ENCODE measurements at places on chromosomes 7 and 10.
A peak's percentile ranks its signal among the peaks of the same experiment; 100 is the strongest.

GRCh38 chr7:130476297-130477150 is 15.4 kb upstream of the MEST start:
- DNase-seq: peak; percentile 10

GRCh38 chr10:31353574-31353973 is 34.6 kb downstream of the ZEB1 start:
- DNase-seq: peak; percentile 77

GRCh38 chr7:148650232-148650858 is 48.4 kb upstream of the CUL1 start:
- DNase-seq: peak; percentile 78

DNA sequence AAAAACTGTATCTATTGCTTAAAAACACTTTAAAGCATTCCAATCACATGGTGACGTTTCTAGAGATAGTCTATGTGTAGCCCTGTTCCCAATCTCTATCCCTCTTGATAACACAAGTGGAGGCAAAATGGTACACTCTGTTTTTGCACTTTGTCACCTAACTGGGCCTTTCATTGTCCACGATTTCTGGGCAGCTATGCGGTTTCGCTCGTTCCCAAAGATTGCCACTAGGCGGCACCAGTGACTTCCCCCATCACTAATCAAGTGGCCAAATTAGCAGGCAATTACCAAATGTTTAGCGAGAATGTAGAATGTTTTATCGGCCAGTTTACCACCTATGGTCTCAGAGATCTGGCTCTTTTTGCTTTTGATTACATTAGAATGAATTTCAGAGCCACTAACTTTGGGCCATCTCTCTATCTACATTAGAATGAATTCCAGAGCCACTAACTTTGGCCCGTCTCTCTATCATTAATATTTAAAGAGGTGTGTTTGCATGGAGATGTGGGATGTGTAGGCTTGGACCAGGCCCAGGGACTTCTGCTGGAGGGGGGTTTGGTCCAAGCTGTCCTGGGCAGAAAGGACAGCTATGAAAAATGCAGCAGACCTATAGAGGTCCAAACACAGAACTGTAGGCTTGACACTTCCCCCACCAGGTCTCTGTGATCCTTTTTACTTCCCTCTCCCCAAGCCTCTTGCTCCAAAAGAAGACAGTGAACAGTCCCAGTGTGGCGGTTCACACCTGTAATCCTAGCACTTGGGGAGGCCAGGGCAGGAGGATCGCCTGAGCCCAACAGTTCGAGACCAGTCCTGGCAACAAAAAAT is 90.1 kb downstream of the EPC1 start:
- DNase-seq: peak; percentile 32

DNA sequence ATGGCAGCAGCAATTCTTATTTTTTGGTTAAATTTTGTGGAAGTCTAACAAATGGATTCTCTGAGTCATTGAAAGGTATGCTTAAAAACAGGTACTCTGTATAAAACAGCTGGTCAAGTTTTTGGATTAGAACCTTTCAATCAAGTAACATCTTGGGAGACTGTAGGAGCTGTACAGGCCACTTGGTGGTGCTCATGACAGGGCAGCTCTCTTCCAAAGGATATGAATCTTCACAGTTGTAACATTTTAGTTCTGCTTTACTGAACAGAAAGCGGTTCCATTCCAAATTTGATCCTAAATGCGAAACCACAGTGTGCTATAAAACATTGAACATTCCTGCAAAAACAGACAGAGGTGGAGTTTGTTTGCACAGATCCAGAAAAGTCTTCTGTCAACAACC is 44.5 kb upstream of the AGR3 start:
- DNase-seq: peak; percentile 77

- no peak for DNase-seq
Measured at GRCh38 chr10:128993911-128994538, 473.0 kb upstream of the MGMT start.

- DNase-seq: peak; percentile 94
Measured at GRCh38 chr7:137992550-137993394, 9.1 kb downstream of the CREB3L2 start.

DNA sequence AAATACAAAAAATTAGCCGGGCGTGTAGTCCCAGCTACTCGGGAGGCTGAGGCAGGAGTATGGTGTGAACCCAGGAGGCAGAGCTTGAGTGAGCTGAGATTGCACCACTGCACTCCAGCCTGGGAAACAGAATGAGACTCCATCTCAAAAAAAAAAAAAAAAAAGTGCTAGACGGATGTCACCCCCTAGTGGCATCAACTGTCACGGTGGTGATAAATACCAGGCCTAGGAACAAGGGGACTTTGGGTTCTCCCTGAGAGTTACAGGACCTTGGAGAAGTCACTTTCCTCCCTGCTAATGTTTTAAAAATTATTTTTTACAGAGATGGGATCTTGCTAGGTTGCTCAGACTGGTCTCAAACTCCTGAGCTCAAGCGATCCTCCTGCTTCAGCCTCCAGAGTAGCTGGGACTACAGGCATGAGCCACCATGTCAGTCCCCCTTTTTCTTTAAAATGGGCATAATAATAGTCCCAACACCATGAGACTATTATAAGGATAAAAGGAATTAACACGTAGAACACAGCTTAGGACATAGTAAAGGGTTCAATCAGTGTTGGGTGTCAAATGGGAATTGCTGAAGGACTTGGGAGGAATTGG is 2.6 kb upstream of the TMEM130 start:
- peak; percentile 51 for DNase-seq

GRCh38 chr7:17326378-17326777 is 27.9 kb downstream of the AHR start:
- no peak for DNase-seq

- no peak for DNase-seq
Measured at GRCh38 chr10:79304479-79305087, 42.7 kb upstream of the PPIF start.

DNA sequence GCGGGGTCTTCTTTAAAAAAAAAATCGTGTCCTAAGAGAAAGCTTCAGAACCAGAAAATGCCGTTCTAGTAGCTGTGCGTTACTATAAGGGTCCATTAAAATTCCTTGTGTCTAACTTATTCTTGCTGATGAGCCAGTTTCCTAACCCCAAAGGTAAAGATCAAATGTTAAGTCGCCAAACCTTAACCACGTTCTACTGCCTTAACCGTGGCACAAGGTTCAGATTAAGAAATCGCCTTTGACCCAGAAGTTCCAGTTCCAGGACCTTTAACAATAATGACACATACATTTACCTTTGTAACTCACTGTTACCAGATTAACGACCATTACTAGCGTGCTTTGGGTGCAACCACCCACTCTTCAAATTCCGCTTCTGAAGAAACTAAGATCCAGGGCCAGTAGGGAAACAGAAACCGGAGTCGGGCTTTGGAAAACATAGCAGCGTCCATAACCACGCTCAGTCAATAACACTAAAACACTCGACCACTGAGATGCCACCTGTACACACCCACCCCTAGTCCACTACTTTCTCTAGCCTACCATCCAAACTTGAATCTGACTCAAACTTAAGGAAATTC is 620 bp downstream of the BET1 start:
- DNase-seq: peak; percentile 45
